Dorsolateral prefrontal cortex (tissue), 122 donors: ENCODE measurements at places on chromosomes 16 and 17. TPM values are rescaled to one million over a fixed set of nuclear protein-coding genes. Genes with fewer than 3 reads are reported as not detected.

GRCh38 chr17:30422171-30422570, 43.4 kb downstream of the CPD start:
- DNase-seq, result no peak

GRCh38 chr16:48812856-48813255, 202.9 kb upstream of the N4BP1 start:
- DNase-seq, result no peak

DNA sequence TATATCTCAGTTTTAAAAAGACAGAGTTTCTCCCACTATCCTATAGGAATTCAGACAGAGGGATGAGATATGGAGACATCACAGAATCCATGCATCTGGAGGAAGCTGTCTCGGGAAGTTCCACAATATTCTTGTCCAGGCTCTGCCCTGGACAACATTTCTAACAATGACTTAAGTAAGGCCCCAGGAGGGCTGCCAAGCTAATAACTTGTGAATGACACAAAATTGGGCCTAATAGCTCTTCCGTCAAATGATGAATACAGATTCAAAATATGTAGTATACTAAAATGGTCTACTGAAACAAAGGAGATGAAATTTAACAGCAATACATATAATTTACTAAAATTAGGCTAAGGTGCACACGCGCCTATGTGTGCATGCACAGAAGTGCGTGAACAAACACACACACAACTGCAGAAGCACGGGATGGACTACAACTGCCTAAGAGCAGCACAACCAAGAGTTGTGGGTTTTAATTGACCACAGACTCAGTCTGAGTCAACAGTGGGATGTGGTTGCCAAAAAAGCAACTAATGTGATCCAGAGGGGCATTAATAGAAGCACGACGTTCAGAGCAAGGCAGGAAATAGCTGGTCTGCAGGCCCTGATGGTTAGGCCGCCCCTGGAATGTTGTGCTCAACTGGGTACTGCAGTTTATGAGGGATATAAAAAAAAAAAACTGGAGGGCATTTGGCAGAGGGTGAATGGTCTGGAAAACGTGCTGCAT, 26.3 kb upstream of the HS3ST2 start:
- no peak for DNase-seq

DNA sequence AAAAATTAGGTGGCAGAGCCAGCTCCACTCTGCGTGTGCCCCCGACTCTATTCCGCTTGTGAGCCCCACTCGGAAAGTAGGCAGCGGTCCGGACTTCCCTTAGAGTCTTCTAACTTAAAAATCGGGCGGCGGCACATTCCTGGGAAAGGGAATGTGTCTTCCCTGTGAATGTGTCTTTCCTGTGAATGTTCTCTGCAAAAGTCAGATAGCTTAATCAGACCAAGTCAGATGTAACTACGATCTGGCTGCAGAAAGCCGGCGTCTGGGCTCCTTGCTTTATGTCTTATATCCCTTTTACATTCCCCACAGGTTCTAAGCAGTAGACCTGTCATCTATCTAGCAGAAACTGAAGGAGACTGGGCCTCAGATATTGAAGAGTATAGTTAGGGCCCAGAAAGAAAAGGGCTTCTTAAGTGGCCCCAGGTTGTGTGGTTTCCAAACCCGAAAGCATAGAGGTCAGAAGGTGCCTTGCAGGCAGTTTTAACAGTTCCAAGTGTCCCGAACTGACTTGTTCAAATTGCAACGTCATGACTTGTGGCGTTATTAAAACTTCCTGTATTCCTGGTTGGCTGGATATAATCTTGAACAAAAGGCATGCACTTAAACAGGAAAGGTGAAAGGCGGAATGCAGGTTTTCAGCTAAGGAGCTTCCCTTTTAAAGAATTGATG, 601 bp downstream of the PHKB start:
- DNase-seq, result no peak

DNA sequence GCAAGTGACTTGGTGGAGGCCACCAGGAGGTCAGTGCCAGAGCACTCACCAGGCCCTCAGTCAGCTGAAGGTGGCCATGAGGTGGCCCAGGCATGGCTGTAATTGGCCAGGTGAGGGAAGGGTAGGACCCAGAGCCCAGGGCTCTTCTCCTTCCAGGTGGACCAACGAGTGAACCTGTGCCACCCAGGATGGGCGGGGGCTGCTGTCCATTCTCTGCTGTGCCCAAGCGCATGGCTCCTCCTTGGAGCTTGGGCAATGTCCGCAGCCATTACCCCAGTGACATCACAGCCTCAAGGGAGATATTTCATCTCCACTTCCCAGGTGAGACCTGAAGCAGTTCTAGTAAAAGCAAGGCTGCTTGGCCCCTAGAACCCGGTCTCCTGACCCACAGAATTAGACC, 303.0 kb upstream of the FOXF1 start:
- DNase-seq, result no peak

- DNase-seq, result no peak
Measured at GRCh38 chr17:57342963-57343589, 86.8 kb downstream of the MSI2 start.

GRCh38 chr16:2236337-2237101, at the start of gene DNASE1L2:
Gene DNASE1L2 (plus strand): TSS chr16:2236444. CDS start chr16:2236817, 373 bp downstream.
- DNase-seq, result no peak

- DNase-seq, result no peak
Measured at GRCh38 chr17:80099291-80100034, 1.9 kb upstream of the GAA start.

- DNase-seq, result no peak
Measured at GRCh38 chr16:52540910-52541309, 6.0 kb downstream of the TOX3 start.

GRCh38 chr17:43224146-43224705, 4.2 kb downstream of the CCDC200 start:
- DNase-seq, result no peak

- DNase-seq, result peak; percentile 72
Measured at GRCh38 chr16:88686439-88687253, at the start of gene SNAI3. Gene SNAI3 (minus strand): TSS chr16:88686507. CDS start chr16:88686406, 101 bp downstream.

- no peak for DNase-seq
Measured at GRCh38 chr17:78718575-78719208, 63.4 kb downstream of the CYTH1 start.

- DNase-seq, result no peak
Measured at GRCh38 chr16:67425580-67425979, 5.3 kb upstream of the HSD11B2 start.

DNA sequence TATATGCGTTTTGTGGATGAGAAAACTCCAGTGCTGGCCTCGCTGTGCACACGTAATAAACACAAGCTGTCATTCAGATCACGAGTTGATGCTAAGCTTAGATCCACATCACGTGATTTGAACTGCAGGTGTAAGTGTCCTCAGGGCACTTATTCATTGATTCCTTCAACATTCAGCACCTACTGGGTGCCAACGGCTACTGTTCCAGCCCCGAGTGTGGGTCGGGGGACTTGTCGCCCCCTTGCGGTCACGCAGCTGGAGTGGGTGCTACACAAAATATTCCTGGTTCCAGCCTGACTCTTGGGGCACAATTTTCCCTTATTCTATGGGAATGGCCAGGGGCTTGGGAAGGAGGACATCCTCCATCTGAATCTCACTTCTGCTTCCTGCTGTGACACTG, 29.9 kb upstream of the GINS2 start:
- no peak for DNase-seq

- peak; percentile 43 for DNase-seq
Measured at GRCh38 chr16:67284699-67285646, 5.6 kb downstream of the PLEKHG4 start.

GRCh38 chr17:32807577-32807976, 69.3 kb downstream of the MYO1D start:
- DNase-seq, result no peak

DNA sequence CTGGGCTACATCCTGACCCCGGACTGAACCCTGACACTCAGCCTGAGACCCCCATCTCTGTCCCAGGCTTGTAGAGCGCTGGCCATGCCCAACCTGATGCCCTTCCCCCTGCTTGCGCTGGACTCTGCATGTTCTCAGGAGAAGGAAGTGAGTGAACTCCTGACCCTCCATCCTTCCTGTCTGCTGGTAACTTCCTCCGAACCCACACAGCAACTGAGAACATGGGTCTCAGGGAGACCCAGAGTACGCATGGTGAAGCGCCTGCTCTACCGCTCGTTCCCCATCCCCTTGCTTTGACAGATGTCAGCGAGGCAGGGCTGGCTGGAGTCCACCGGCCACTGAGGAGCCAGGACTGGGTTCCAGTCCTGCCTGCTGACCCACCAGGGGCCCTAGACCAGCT, 6.1 kb downstream of the CAMKK1 start:
- no peak for DNase-seq

GRCh38 chr17:46917516-46917915, 5.4 kb upstream of the GOSR2 start:
- DNase-seq, result no peak

DNA sequence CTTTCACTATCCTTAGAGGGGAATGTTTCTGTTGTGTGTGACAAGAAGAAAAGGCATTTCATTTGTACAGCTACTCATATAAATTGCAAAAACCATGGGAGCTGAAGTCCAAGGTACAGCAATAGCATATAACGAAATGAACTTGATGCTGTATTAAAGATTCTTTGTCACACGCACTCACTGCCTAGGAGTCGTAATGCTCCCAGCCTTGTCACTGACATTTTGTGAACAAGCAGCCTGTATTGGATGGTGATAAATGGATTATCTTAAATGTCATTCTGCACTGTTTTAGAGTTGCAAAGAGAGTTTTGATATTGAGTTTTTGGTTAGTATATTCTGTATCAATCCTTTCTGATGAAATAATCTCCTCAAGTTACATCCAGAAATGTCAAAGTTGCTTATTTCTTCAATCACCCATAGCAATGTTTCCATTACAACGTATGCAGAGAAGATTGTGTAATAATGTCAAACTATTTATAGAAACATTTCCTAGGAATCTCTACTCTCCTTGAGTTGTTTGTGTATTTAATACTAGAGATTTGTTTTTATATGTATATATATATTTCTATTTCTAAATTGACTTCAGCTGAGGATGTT, 270.6 kb downstream of the FTO start:
- DNase-seq, result no peak

DNA sequence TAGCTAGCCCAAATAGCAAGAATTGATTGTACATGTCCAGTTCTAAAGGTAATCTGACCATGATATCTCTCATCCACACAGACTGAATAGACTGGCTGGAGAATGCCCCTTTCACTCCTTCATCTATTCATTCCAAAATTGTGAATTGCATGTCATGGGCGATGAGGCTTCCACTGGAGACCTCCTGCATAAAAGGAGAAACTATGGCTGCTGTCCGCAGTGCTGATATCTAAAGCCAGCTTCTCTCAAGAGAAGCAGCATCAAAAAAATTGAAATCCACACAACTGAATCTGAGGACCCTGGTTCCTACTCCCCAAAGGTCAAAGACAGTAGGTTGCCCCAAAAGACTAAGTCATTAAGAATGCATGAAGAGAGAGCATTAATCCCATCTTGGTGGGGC, 7.9 kb upstream of the SCNN1G start:
- no peak for DNase-seq

DNA sequence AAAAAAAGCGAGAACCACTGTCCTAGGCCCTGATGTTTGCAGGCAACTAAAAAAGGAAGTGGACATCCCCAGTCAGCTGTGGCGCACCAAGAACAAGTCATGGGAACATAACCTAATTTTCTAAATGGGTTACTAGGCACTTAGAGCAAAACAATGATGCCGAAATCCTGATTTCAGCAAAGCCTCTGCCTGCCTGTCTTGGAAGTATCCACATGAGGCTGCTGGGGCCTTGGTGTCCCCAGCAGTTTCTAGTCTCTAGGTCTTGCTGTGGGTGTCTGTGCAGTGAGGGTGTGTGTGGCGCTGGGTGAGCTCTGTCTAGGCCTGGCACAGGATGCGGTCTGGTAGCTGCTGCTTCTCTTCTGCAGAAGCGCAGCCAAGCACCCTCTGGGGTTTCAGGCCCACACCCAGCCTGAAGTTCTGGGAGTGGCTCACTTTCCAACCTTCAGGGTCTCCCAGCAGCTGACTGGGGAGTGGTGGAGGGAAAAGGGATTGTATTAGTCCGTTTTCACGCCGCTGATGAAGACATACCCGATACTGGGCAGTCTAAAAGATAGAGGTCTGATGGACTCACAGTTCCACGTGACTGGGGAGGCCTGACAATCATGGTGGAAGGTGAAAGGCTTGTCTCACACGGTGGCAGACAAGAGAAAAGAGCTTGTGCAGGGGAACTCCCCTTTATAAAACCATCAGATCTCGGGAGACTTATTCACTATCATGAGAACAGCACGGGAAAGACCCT, 21.1 kb downstream of the STH start:
- peak; percentile 42 for DNase-seq

DNA sequence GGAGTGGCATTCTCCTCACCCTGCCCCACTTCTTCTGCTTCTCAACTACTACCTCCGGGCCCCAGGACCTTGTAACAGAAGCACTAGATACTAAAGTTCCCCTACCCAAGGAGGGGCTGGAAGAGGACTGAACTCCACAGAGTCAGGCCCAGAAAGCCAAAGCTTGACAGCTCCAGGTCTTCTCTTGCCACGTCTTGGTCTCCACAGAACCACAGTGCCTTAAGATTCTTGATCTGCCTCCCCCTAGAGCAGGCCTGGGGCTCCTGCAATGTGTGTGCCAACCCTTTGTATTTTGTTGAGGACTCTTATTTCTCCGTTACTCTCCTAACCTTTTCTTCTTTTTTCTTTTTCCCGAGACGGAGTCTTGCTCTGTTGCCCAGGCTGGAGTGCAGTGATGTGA, 4.0 kb downstream of the SLC16A13 start:
- no peak for DNase-seq

DNA sequence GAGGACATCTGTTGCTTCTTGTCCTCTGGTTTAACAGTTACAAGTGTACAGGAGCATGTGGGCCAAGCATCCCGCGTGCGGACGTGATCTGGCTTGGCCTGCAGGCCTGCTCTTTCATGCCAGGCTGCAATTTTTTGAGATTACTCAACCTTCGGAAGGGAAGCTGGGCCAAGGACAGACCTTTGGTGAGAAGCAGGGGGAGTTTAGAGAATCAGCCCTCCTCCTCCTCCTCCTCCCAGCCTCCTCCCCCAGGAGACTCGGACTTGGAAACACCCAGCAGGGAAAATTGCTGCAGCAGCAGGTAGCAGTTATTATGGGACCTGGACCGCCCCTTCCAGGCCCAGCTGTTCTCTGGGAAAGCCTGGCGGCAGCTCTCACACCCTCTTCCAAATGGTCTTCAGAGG, 5.1 kb upstream of the KLHL36 start:
- no peak for DNase-seq

DNA sequence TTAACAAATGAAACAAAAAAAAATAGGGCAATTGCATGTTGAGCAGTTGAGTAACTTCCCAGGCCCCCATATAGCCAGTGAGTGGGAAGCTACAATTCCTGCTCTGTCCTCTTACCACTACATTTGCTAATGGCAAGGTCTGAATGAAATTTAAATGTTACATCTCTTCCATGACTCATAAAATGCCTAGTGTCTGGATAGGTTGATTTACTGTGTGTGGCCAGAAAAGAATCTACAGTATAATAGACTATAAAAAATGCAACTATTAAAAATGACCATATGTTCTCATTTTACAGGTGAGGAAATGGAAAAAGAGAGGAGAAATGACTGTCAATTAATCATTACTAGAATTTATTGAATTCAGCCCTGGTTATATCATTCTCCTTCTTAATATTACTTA, 1199.3 kb downstream of the CDH11 start:
- DNase-seq, result no peak

SLC13A2 gene
- not detected for total RNA-seq

EFNB3 gene
- 32.4 TPM for total RNA-seq

SDR42E1 gene
- not detected for total RNA-seq

NEK8 gene
- 1.2 TPM for total RNA-seq

PPY gene
- not detected for total RNA-seq

NOG gene
- 2.1 TPM for total RNA-seq

RPL23 gene
- 396 TPM for total RNA-seq

GAS2L2 gene
- 1.0 TPM for total RNA-seq

KRT9 gene
- not detected for total RNA-seq

NAGLU gene
- 12.5 TPM for total RNA-seq

SHISA9 gene
- total RNA-seq, result 39.5 TPM
